ENCODE measurements at places on chromosomes 2 and 18.
A peak's percentile ranks its signal among the peaks of the same experiment; 100 is the strongest.

DNA sequence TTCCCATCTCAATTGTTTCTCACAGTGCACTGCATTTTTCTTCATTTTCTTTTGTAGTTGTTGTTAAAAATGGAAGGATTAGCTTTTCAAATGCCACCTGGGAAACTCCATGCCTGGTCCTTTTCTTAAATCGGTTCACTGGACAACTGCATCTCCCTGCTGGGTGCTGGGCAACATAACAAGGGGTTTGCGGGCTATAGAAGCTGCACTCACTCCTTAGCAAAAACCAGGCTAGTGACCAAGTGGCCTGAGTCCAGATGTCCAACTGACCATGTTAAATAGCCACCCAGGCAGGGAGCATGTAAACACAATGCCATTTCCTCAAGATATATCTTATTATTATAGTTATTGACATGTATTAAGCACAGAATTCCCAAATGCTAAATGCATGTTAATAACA lies 264.9 kb downstream of the ICOS start:
- DNase-seq, result no peak

- no peak for DNase-seq
Observed at GRCh38 chr2:222465746-222466145, 41.4 kb downstream of the SGPP2 start.

- no peak for DNase-seq
Observed at GRCh38 chr2:80068038-80068731, 236.4 kb downstream of the LRRTM1 start.

DNA sequence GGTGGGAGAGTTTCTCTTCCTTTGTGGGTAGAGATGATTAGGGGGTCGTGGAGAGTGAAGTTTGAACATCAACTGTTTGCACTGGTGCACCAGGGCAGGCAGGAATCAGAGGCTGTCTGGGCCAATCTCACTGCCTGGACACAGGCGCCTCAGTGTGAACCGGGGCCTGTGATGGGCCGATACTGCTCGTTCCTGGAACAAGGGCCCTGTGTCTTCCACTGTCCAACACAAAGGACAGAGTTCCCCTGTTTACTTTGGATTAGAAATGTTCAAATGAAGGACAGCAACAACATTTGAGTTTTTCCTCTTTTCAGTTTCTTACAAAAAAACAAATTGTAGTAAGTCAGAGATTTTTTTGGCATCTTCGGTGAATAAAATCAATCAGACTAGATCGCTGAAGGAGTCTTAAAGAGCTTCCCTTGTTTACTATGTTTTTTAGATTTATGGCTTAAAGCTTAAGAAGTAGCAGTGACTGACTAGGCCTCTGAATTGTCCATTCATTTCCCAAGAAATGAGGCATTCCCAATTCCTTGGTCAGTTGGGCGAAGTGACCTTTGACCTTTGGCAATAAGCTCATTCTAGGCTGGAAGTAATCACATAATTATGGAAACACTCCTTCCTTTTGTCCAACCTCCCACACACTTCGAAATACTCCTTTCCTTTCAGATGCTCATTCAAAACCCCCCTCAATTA lies 11.6 kb upstream of the TGFA start:
- DNase-seq, result peak; percentile 73

DNA sequence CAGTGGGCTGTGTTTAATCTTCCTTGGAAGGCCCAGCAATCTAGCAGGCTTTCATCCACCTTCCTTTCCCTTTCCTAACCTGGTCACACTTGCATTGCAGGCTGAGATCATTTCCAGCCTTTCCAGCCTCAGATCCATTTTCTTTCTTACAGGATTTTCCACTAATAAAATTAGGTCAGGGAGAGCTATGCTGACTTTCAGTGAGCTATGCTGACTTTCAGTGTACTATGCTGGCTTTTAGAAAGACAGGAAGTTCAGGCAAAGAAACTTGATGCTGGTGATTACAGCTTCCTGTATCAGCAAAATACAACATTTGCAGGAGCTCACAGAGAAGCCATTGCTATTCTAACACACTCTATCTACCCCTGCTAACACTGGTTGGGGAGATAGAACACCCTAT lies 735.0 kb downstream of the CCDC85A start:
- no peak for DNase-seq

DNA sequence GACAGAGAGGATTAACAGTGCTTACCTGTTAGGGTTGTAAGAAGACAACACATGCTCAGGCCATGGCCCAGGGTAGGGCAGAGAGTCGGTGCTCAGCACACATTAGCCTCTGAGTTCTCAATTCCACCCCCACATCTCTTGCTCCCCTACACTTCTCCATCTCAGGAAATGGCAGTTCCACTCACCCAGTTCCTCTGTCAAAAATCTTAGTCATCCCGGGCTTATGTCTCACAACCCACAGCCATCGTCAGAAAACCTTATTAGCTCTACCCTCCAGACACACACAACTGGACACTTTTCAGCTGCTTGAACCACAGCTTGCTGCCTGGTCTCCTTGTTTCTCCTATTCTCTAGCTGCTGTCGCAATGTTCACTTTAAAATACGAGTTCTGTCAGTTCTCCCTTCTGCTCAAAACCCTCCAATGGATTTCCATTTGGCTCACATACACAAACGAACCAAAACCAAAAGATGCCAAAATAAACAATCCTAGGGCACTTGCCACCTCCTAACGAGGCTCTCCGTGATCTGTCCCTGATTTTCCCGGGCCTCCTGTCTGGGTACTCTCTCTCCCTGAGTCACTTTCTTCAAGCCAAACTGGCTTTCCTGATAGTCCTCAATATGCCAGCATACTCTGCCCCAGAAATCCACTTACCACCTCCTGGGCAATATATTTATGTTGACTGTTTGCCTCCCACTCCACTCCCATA lies 89.7 kb downstream of the KCTD1 start:
- DNase-seq, result no peak

GRCh38 chr2:98585386-98585785 lies 22.9 kb downstream of the COA5 start:
- no peak for DNase-seq

- no peak for DNase-seq
Observed at GRCh38 chr2:70947556-70948184, 12.0 kb downstream of the ATP6V1B1 start.

Measured in substantia nigra (tissue), 51 donors.